ENCODE measurements at places on chromosomes 2 and 18. TPM values are rescaled to one million over a fixed set of nuclear protein-coding genes. Genes with fewer than 3 reads are reported as not detected.
A peak's percentile ranks its signal among the peaks of the same experiment; 100 is the strongest.

DNA sequence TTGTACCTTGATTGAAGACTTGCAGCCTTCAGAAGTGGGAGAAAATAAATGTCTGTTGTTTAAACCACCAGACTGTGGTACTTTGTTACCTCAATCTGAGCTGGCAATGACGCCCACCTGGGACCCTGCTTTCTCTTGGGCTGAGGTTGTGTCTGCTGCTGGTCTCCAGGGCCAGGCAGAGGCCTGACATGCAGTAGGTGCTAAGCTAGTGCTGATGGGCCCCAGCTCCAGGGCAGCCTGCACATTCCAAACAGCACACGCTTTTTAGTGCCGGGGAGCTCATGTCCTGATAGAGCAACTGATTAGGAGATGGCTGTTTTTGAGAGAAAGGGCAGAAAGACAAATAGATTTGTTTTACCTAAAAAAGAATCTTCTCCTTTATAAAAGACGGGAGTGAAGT, 664.0 kb upstream of the HS6ST1 start:
- DNase-seq, result no peak

DNA sequence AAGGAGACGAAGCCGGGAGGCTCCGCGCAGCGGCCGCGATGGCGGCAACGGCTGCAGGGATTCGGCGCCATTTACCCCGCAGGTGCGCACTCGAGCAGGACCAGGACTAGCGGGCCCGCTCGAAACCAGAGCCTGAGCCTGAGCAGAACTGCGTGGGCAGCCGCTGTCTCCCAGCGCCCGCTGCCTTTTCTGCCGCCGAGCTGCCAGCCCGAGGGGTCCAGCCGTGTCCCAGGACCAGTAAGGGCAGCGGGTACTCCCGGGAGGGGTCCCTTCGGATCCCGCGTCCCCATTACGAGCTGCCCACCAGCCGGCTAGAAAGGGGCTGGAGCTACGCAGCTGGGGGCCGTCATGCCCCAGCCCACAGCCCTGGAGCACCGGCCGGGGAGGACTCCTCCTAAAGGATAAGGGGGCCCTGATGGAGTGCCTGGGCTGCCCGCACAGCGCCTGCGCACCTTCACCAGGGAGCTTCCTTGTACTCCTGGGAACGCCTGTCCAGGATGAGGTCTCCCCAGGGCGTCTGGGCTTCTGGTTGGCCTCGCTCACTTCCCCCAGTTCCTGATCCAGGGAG, 9.9 kb downstream of the ALPP start:
- DNase-seq, result no peak

- no peak for DNase-seq
Observed at GRCh38 chr2:21650569-21650968, 526.8 kb downstream of the TDRD15 start.

GRCh38 chr2:216436383-216436782, 24.1 kb downstream of the SMARCAL1 start:
- DNase-seq, result no peak

- DNase-seq, result no peak
Observed at GRCh38 chr2:33202641-33203522, 256.1 kb downstream of the LTBP1 start.

DNA sequence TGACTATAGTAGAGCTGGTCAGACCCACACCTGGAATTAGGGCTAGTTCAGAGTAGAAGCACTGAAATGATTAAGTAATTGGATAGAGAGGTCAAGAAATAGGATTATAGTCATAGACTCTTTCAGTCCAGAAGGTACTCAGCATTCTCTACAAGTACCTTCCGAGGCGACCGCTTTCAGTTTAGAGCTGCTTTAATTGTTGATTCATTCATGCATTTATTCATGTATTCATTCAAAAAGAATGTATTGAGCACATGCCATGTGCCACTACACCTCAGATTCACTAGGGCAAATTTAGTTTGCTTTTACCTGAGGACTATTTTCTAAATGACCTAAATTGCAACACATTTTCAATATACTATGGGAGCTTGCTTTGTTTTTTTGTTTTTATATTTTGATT, 48.7 kb downstream of the CRIM1 start:
- DNase-seq, result no peak

GRCh38 chr2:220930271-220931076, 641.6 kb downstream of the EPHA4 start:
- no peak for DNase-seq

GRCh38 chr2:238302751-238303150, 14.3 kb upstream of the PER2 start:
- DNase-seq, result no peak

GRCh38 chr2:9220201-9220600, 13.6 kb downstream of the ASAP2 start:
- DNase-seq, result no peak

- DNase-seq, result no peak
Observed at GRCh38 chr2:129319422-129319717, 660.1 kb upstream of the RAB6C start.

DNA sequence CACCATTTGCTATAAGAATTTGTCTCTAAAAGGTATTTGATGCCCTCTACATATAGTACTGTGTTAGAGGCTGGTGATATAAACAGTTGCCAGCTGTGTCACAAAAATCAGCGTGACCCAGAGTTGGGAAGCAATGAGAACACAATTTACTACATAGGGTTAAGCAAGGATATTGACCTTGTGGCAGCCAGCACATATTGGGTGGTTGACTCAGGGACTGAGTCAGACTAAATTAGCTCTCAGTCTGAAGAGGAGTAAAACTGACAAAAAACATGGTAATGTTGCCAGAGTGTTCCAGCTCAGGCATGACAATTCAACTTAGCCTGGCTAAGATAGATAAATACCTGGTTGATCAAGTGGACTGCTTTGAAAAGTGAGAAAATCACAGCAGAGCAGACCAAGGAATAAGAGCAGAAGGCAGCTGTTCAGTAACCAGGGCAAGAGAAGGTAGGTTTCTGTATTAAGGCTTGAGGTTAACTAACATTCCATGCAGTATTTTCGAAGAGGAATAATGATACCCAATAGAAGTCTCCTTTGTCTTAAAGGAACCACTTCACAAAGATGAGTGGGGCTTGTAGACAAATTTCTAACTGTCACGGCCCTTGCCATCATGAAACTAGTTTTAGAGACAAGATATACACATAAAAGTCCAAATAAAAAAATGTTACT, 108.2 kb upstream of the ERBB4 start:
- peak; percentile 42 for DNase-seq

FEV gene
- not detected for total RNA-seq

CYP27C1 gene
- not detected for total RNA-seq

ARHGAP25 gene
- total RNA-seq, result 9.3 TPM

SLC35F6 gene
- total RNA-seq, result 80.9 TPM

CCBE1 gene
- 0.92 TPM for total RNA-seq

ALK gene
- total RNA-seq, result 0.40 TPM

RUFY4 gene
- not detected for total RNA-seq

CAPN10 gene
- total RNA-seq, result 22.3 TPM
